Keratinocyte (primary cell): ENCODE measurements at places on chromosomes 4 and X.

- DNase-seq, result no peak
These were observed 82.2 kb downstream of the KLF8 start for GRCh38 chrX:56314334-56314733.

DNA sequence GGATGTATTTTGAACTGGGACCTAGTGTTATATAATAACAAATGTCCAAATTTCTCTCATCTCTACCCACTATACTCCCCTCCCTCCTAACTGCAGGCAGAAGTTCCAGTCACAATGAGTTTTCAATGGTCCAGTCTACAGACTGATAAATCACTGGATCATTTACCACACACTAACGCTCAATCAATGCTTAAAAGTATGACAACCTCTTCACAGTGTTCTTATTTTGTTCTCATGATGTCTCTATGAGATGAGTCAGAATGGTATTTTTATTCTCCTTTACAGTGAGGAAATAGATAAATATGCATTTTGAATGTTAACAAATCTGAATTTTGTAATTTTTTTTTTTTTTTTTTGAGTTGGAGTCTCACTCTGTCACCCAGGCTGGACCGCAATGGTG, 83.7 kb upstream of the ETNPPL start:
- no peak for DNase-seq

DNA sequence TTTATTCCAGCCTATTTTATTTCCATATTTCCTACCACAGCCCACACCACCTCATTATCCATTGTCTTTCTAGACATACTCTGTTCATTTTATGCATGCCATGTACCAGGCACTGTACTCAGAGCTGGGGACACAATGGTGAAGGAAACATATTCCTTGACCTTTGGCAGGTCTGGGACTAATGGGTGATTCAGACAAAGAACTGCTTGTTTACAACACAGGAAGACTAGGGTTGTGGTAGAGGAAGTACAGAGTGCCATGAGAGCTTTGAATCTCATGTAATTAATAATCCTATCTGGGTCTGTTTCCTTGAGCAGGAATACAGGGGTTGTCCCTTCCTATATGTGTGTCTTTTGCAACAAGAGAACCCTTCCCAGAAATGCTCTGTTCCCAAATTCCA, 75.1 kb upstream of the NUDT10 start:
- no peak for DNase-seq

- no peak for DNase-seq
These were observed 45.6 kb upstream of the BOD1L1 start for GRCh38 chr4:13673167-13673566.

DNA sequence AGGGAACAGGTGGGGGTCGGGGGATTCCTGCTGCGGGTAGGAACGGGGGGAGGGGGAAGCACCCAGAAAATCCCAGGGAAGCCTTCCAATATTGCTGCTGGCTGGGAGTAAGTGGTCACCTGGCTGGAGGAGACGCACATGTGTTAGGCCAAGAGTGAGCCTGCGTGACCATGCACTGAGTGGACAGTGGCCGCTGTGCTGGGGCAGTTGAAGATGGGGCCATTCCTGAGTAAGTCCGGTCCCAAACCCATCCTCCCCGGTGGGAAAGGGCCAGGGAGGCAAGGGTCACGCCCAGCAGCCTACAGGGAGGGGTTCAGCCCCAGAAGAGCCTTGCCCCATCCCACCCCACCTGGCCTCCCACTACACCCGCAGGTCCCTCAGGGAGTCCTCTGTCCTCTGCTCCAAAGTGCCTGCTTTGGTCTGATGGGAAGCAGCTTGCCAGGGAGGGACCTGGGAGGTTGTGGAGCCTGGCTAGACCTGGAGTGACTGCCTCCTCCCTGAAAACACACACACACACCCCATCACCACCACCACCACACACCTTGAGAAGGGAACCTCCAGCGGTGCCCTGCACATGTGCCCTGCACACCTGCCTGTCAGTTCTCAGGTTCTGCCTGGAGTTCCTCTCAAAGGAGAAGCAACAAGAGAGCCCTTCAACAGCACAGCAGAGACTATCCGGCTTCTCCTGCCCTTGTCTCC, 6.1 kb downstream of the L1CAM start:
- no peak for DNase-seq

DNA sequence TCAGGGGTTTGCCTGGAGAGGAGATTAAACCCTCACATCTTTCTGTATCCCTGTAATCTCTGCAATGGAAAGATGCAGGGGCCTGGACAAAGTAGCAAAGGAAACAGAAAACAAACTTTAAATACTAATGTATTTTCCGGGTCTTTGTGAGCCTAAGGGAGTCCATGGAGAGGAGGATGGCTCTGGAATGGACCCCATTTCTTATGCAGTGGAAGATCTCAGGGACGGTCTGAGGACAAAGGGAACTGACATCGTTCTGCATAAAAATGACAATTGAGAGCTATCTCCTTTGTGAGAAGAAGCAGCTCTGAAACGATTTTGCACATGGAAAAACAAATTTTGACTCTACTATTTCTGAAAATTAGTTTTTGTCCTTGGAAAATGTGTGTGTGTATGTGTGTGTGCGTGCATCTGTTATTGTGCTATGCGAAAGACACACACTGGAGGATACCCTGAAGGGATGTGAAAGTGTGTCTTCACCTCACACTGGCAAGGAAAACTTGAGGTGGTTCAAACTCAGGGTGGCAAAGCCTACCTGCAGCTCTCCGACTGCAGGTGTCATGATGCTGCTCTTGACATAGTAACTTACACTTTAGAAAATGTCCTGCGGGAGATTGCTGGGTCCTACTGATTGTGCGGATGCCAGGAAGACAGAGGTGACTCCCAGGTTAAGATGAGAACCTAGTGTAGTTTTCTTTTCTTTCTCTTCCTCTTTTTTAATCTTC, 126.4 kb upstream of the JADE1 start:
- no peak for DNase-seq

DNA sequence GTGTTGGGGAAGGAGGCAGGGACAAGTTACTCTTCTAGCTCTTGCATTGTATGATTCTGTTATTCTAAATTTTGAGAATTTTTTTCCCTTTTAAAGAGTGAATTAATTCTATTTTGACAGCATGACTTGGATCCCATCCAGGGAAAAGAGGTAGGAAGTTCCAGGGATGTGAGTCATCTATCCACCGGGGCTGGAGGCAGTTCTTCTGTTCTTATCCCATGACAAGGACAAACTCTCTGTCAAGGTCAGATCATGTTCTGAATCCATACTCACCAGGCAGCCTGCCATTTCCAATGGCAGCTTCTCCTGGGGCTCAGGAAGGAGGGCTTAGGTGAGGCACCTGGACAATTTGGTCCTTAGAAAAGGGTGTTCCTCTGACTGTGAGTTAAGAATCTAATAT, 132.0 kb upstream of the MED14 start:
- DNase-seq, result peak; percentile 36

DNA sequence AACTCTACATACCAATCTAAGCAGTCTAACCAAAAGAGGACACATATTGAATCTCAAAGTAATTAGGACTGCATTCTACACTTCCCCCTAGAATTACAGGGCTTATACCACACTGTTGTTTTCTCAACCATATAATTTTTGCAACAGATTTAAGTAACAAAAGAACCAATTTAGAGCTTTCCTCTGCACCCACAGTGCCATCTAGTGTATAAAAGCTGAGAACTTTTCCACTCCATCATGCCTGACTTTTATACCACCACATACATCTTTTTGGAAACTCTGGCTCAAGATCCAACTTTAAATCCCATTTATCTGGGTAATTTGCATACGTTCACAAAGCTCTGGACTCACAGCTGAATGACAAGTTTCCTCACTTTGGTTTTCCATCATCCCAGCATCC, 99.5 kb downstream of the EFHC2 start:
- no peak for DNase-seq

DNA sequence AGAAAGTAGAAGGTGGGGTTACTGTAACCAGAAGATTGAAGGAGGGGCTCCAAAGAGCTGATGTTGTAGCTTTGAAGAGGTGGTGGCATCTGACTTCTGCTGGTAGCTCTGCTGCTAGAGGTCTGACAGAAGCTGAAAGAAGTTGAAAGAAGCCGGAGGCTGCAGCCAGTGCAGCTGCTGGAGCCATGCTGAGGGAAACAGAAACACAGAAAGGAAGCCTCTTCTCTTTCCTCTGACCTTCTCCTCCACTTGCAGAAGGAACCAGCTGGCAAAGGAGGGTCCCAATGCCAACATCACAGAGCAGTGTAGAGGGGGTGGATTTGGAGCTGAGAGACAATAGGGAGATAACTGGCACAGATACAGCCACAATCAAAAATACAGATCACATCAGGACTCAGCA, 89.3 kb upstream of the HHIP start:
- DNase-seq, result no peak

DNA sequence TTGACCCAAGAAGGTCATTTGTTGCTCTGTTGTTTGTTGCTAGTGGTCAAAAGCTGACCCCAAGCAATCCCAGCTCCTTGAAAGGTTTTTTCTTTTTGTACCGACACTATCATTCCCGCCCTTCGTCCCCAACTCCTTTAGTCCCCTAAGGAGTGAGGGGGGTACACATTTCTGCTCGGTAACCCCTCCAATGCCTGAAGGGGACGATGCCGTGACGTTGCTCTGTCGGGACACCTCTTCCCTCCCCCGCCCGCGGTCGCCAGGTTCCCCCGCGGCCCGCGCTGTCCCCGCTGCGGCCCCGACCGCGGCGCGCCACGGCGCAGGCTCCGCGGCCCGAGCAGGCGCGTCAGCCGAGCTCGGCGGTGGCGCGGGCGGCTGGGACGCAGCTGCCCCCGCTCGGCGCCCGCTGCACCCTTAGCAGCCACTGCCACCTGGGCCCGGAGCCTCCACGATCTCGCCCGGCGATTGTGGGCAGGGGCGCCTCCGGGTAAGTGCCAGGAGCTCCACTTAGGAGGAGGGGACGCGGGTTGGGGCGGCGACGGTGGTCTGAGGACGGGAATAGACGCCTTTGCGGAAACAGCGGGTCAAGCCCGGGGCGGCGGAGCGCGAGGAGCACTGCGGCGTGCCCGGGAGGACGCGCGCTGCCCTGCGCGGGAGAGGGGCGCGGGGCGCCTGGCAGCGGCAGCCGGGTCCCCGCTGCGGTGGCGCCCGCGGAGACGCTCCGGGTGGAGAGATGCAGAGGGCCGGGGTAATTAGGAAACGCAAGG, at the start of gene GLRB:
Gene GLRB (plus strand): TSS at position 340 of the 767 bp plus-strand sequence. CDS start 1,875 bp downstream, outside the sequence.
- DNase-seq, result no peak

DNA sequence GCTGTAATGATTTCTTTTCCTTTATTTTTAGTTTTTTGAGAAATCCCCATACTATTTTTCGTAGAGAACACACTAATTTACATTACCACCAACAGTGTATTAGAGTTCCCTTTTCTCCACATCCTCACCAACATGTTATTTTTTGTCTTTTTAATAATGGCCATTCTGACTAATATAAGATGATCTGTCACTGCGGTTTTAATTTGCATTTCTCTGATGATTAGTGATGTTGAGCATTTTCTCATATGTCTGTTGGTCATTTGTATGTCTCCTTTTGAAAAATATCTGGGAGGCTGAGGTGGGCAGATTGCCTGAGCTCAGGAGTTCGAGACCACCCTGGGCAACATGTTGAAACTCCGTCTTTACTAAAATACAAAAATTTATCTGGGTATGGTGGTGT, 30.2 kb downstream of the SPINK2 start:
- DNase-seq, result no peak

DNA sequence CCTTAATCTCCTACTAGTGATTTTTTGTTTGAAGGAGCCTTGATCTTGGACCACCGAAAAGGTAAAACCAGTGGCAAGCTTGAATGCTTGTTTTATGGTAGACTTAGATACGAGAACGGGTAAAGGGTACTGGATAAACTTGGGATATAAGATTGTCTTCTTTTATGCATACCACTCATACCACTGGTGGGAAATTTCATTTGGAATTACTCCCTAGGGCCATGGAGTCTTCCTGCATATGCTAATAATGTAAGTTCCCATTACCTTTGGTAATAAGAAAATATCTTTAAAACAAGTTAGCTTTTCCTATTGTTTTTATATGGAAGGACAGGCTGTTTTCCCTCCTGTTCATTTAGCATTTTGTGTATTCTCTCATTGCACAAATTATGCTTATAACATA, 11.7 kb downstream of the SMARCAD1 start:
- no peak for DNase-seq

DNA sequence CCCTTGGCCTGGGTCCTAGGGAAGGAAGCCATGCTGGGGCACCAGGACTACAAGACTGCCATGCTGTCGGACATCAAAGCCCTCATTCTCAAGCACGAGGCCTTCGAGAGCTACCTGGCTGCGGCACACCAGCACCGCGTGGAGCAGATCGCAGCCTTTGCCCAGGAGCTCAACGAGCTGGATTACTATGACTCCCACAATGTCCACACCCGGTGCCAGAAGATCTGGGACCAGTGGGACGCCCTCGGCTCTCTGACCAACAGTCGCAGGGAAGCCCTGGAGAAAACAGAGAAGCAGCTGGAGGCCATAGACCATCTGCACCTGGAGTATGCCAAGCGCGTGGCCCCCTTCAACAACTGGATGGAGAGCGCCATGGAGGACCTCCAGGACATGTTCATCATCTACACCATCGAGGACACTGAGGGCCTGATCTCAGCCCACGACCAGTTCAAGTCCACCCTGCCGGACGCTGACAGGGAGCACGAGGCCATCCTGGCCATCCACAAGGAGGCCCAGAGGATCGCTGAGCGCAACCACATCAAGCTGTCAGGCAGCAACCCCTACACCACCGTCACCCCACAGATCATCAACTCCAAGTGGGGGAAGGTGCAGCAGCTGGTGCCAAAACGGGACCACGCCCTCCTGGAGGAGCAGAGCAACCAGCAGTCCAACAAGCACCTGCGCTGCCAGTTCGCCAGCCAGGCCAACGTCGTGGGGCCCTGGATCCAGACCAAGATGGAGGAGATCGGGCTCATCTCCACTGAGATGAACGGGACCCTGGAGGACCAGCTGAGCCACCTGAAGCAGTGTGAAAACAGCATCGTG, 487.0 kb downstream of the TRAM1L1 start:
- DNase-seq, result no peak

GRCh38 chrX:132226169-132226568, 6.9 kb upstream of the RAP2C start:
- no peak for DNase-seq

DNA sequence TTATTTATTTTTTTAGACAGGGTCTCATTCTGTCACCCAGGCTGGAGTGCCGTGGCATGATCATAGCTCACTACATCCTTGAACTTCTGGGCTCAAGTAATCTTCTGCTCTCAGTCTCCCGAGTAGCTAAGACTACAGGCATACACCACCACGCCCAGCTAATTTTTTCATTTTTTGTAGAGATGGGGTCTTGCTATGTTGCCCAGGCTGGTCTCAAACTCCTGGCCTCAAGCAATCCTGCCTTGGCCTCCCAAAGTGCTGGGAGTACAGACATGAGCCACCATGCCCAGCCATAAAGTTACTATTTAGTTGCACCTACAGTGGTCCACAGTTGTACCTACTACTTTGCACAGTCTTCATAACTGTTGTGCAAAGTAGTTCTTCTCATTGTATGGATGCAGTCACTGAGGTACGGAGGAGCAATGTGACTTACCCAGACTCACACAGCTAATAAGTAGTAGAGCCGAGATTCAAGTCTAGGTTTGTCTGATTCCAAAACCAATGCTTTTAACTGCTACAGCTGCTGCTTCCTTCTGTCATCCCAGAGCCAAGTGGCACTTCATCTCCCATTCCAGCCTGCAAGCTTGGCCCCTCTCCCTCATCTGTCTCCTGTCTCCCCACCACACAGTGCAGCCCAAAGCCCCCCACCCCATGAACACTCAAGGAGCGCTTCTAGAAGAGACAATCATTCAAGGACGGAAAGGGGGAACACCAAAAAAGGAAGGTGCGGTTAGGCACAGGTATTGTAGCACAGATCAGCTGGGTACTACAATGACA, 24.0 kb upstream of the IQSEC2 start:
- DNase-seq, result no peak

GRCh38 chrX:44971674-44972073, 98.7 kb downstream of the KDM6A start:
- DNase-seq, result no peak

- peak; percentile 23 for DNase-seq
These were observed 30.4 kb upstream of the WDR44 start for GRCh38 chrX:118315529-118315928.
